ENCODE measurements at places on chromosomes 13 and 19.

DNA sequence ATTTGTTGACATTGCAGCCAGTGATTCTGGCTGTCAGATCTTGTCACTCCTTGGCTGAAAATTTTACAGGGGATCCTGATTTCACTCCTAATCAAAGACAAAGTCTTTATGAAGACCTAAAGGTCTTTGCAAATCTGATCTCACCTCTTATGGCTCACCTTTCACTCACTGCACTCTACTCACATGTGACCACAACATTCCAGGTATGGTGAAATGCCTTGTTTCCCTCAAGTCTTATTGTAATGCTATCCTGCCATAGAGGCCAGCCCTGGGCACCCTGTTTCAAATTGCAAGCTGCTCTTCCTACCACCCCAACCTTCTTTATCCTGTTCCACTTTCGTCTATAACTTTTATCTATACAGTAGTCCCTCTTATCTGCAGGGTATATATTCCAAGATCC, 200.1 kb downstream of the NDFIP2 start:
- DNase-seq: no peak

- DNase-seq: no peak
Observed at GRCh38 chr13:48797127-48797526, 143.4 kb downstream of the CYSLTR2 start.

GRCh38 chr13:66477816-66478215, 752.3 kb downstream of the PCDH9 start:
- DNase-seq: no peak

DNA sequence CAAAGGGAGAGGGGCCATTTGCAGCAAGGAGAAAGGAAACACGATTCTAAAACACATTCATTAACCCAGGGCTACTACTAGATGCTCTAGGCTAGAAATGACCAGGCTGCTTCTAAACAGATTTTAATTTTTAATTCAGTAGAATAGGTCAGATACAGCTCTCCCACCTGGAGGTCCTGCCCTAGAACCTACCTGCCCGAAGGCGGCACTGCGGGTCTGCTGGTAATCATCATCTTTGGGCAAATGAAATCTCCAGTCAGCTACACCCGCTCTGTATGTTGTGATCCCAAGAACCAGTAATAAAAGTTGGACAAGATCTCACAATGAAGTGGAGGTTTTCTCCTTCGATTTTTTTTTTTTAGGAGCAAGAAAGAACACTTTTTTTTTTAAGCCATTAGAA, 345.3 kb downstream of the ENOX1 start:
- no peak for DNase-seq

GRCh38 chr13:53513226-53513625, 484.6 kb downstream of the OLFM4 start:
- no peak for DNase-seq
